ENCODE measurements at places on chromosomes 13 and 19.

- DNase-seq, result no peak
Observed at GRCh38 chr13:31311921-31312320, 112.1 kb downstream of the B3GLCT start.

GRCh38 chr19:8585894-8586750, 8.9 kb upstream of the MYO1F start:
- DNase-seq, result peak; percentile 42

DNA sequence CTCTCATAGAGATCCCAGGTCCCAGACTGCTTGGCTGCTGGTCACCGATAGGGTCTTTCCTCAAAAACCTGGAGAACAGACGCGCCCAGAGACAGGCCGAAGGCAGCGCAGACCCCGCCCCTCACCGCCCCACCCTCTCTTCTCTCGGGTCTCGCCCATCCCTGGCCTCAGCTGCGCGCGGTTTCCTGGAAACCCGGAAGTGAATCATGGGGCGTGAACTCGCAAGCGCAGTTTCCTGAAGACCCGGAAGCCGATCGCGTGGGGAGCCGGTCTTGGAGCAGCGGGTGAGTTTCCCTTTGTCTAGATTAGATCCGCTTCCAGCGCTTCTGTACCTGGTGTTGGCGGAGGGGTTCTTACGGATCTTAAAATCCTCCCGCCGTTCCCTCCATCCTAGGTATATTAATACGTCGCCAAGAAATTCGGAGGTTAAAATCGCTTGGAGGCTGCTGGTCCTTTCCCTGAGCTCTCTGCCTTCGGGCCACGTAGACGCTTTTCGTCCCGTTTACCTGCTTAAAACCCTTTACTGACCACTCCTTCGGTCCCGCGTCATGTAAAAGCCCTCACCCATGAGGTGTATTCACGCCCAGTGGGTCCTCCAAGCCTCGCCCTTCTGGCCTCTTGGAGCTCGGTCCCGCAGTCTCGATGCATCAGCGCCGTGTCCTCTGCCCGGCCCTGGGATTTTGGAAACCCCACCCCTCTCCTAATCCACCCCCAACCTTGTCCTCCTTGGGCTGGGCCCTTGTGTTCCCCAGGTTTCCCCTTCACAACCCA, at the start of gene ZNF578:
Gene ZNF578, plus strand, starts transcription at position 230 of the 771 bp plus-strand sequence. CDS start 48,293 bp downstream, outside the sequence.
- peak; percentile 90 for DNase-seq

- no peak for DNase-seq
Observed at GRCh38 chr19:19745496-19746285, 12.8 kb upstream of the ZNF14 start.

DNA sequence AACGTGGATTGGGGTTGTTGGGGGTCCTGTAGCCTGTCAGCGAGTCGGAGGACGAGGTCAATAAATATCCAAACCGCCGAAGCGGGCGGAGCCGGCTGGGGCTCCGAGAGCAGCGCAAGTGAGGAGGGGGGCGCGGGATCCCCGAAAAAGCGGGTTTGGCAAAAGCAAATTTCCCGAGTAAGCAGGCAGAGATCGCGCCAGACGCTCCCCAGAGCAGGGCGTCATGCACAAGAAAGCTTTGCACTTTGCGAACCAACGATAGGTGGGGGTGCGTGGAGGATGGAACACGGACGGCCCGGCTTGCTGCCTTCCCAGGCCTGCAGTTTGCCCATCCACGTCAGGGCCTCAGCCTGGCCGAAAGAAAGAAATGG, 754 bp upstream of the SIX5 start:
- no peak for DNase-seq

DNA sequence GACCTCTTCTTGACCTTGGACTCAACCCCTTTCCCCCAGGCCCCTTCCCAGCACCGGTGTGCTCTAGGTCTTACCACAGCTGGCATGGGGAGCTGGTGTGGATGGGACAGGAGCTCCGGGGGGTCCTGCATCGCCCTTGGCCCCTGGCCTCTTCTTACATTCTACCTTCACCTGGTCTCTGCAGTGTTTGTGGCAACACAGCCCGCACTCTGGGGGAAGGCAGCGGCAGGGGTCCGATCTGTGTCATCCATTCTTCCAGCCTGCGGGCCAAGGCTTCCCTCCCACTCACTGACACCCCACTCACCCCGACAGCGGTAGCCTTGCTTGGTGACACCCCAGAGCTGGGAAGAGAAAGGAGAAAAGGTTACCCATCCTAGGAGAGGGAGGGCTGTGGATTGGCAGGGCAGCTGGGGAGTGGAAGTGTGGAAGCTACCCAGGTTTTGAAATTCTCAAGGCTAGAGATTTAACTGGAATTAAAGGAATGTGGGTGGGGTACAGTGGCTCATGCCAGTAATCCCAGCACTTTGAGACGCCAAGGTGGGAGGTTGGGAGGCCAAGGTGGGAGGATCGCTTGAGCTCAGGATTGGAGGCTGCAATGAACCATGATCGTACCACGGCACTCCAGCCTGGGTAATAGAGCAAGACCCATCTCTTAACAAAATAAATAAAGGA, 8.3 kb downstream of the FAM98C start:
- DNase-seq, result no peak

DNA sequence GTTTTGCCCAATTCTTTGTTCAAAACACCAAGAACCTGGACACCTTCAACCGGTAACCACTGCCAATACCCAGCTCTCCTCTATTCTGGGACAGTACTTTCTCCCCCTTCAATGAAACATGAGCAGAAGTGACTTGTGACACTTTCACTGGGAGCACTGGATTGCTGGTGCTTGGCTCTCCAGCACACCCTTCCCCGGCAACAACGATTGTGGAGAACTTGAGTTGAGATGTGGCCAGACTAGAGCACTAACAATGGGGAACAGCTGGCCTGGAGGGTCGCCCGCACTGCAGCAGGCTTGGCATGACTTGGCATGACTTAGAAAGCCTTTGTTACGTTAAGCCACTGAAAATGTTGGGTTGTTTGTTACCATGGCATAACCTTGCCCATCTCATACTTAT, 7.5 kb upstream of the B3GLCT start:
- DNase-seq, result no peak

- DNase-seq, result no peak
Observed at GRCh38 chr13:105928048-105928447, 607.4 kb downstream of the EFNB2 start.

- DNase-seq, result peak; percentile 12
Observed at GRCh38 chr19:56350416-56351045, 35.9 kb upstream of the ZSCAN5A start.

GRCh38 chr19:35775046-35775297, 392 bp upstream of the ARHGAP33 start:
- DNase-seq, result no peak

GRCh38 chr13:42275506-42275905, 3.6 kb downstream of the AKAP11 start:
- no peak for DNase-seq
